AG20443 (cell line): ENCODE measurements at places on chromosomes 16 and 17.

GRCh38 chr16:49592546-49593423 is 219.2 kb downstream of the C16orf78 start:
- DNase-seq: peak; percentile 68

- DNase-seq: no peak
These were observed 534 bp downstream of the GPATCH8 start for GRCh38 chr17:44502598-44503146.

DNA sequence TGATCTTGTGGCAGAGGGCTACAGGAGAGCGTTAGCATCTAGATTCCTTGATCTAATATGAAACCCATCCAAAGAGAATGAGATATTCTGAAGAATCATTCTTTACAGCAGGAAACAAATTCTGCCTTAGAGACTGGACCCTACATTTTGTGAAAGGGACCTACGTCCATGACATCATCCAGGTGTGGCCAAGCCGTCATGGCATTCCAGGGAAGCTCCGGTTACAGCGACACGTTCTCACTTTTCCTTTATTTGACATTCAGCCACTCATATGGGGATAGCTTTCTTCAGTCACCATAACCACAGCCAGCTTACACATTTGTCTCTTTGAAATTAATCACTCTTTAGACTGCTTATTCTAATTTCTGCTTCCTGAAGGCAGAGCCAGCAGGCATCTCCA is 408.1 kb downstream of the XYLT1 start:
- DNase-seq: no peak

- no peak for DNase-seq
These were observed 14.9 kb upstream of the CBFA2T3 start for GRCh38 chr16:88991813-88992350.

DNA sequence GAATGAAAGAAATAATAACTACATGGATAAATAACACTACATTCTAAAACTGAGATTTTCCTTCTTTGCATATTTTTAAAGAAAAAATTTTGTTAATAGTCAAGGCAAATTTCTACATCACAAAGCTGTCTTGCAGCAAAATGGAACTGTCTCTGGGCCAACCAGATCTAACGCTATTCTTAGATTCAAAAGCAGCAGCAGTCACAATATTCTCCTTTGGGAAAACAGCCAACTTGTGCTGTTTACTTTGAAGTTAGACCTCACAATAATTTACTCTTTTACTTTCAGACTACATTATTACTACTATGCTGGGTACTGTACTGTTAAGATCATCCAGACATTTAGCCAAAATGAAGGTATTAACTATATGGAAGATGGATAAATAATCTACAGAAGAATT is 189.1 kb downstream of the CEP112 start:
- DNase-seq: no peak

DNA sequence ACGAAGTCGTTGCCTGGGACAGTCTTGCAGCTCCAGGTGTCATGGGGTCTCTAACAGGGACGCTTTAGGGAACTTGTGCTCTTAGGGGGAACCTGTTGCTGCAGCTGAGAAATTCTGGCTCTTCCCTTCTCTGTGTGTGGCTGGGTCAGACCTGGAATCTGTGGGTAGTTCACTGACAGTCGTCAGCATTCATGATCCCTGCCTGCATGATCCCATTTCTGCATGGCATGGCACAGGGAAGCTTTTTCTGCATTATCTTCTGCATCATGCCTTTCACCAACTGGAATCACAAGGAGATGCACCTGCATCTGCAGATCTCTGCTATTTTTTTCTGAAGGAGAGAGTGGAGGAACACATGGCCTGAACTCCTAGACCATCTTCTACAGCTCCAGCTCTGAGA is 85.6 kb downstream of the SOX9 start:
- DNase-seq: no peak

- DNase-seq: no peak
These were observed 15.8 kb downstream of the CACNG5 start for GRCh38 chr17:66850692-66851091.

- DNase-seq: peak; percentile 58
These were observed 62.8 kb upstream of the ADCY9 start for GRCh38 chr16:4179020-4179419.

DNA sequence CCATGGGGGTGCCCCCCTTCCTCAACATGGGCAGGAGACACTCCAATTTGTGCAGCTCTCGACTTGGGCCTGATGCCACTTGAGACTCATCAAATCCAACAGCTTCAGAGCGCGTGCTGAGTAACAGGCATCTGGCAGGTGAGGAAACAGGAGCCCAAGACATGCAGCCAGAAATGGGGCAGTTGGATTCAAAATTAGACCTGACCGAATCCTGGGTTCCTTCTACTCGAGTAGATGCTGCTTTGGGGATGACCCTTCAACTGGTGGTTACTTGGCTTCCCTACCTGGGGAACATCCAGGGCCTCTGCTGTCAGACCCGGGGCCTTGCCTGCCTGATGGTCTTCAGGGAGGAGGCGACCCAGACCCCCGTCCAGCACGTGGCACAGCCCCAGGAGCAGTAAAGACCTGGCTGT is 488 bp upstream of the NTN3 start:
- no peak for DNase-seq

DNA sequence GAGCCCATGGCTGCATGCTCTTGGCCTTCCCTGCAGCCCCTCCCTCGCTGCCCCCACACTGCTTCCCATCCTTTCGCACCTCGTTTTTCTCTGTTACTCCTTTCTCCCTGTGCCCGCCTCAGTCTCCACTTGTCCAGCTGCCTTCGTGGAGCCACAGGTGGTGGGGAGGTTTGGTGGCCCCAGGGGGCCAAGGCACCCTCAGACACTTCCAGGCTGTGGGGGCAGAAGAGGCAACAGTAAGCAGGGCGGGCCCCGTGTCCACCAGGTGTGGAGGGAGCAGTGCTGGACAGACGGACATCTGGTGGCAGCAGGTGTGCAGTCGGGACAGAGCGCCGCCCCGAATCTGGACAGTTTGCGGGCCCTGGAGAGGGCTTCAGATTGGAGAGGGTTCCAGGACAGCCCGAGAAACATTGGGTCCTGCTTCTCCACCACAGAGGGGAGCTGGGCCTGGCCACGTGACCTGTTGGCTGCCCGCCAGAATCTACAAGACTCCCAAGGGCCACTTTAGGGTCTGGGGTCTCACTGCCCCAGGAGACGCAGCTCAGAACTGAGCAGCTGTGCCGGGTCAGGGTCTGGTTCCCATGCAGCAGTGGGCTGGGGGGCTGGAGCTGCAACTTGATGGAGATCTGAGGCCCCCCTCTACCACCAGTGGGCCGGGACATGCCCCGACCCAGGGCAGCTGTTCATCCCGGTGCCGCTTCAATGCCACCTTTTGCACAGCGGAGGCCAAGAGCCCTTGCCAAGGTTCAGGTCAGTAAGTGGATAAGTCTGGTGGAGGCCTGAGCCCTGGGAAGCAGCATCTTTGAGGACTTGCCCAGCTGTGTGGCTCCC is 22.8 kb downstream of the BAHCC1 start:
- no peak for DNase-seq

- DNase-seq: peak; percentile 18
These were observed 121.1 kb upstream of the XYLT1 start for GRCh38 chr16:17591655-17592405.
